ENCODE measurements at places on chromosomes 16 and 17.

DNA sequence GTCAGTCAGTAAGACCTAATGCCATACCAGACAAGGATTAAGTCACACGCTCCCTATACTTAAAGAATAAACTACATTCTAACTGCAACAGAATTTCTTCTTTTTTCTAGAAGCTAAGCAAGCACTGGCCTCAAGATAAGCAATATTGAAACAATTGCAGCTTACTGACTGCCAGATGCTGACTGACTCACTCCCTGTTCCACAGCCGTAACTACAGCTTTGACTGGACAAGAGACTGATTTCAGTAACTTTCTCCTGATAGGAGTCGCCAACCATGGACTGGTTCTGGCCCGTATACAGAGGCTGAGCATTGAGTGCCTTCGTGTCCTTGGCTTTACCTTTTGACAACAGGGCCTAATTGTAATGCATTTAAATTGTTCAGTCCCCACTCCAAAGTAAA is 67.9 kb downstream of the TRIM37 start:
- DNase-seq = peak; percentile 30

DNA sequence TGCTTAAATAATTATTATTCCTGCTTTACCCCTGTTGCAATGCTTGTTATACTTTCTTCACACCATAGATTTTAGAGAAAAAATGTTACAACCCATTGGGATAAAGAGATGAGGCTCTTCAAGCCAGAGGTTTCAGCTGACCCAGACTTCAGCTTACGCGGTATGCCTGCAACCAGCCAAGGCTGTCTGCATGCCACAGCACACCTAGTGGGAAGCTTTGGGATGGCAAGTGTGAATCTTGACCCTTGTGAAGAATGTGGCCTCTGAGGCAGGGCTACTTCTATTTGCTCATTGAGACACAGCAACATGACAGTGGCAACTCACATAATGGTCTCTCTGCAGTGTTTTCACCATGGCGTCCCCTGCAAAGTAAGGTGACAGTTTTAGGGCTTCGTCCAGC is 193.9 kb upstream of the PIRT start:
- no peak for DNase-seq

DNA sequence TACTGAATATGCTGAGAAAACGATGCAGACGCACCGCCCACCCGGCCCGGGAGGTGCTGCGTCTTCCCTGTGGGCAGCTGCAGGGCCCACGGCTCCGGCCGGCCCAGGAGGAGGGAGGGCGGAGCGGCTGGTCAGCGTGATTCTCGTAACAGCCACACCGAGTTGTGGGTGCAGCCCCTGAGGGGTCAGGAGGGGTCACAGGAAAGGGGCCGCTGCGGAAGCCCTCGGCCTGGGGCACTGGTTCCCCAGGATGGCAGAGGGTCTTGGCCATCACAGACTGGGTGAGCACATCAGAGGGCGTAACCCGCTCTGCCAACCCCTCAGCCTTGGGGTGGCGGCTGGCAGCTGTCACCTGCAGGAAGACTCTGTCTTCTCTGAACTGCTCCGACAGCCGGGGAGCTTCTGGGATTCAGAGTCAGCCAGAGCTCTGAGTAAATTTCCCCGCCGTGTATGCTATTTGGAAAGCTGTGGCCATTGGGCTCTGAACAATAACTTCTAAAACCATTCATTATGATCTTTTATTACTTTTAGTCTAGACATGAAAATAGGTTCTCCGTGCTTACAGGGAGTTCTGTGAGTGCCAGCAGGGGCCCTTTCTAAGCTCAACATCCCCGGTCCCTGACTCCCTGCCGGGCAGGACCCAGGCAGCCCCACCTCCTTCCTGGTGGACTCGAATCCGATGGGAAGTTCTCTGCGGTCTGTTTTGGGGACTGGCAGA is 87.4 kb upstream of the CHMP6 start:
- no peak for DNase-seq

DNA sequence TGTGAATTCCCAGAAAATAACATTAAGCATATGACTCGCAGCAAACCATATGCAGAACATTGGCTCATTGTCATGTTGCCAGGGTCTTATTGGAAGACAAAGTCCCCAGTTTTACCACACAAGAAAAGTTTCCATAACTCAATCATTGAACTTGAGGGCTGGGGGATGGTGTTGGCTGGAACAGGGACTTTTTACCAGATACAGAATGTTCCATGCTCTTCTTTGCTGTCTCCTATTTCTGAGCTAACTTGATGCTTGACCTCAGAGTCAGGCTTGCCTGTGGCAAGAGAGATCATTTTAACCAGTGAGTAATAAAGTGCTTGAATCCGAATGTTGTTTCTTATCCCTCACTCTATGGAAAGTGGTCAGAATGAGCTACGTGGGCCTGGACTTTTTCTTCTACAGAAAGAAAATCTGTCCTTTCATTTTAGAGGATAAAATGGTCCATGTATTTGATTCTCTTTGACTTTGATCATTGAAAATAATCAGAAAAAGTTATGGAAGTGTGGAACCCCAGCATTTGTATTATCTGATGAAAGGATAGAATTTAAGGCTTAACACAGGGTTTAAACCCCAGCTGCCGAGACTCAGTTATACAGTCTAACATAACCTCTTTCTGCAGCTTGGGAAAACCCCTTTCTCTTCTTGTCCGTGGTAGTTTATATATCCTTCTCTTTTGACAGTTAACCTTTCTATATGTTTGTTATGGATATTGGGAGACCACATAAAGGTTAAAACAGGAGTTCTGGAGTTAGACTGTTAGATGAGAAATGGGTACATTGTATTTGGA is 67.0 kb downstream of the TUBD1 start:
- DNase-seq = no peak

- no peak for DNase-seq
Measured at GRCh38 chr17:39915559-39915958, 2.9 kb downstream of the GSDMB start.

- DNase-seq = no peak
Measured at GRCh38 chr16:58022601-58023371, 2.8 kb upstream of the MMP15 start.

- no peak for DNase-seq
Measured at GRCh38 chr16:47258874-47259461, 115.2 kb upstream of the NETO2 start.

DNA sequence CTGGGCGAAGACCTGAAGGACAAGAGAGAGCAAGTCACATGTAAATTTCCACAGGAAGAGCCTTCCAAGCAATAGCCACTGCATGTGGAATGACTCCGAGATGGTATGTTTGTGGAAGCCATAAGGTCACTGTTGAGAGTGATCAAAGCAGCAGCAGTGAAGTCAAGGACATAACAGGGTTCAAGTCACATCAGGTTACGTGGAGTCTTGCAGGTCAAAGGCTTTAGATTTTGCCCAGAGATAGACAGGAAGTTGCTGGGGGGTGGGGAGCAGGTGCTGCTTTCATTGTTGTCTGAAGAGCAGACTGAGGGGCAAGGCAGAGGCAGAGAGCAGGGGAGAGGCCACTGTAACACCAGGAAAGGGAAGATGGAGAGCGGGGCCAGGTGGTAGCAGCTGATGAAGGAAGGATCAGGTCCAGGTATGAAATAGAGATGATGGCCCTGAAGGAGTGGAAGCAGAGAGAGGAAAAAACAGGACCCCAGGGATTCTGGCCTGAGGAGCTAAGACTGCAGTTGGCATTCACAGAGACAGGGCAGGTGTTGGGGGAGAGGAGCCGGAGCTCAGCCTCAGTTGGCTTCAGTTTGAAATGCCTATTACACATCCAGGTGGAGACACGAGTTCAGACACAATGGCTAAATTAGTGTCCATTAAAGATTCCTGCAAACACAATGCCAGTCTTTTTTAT is 129.3 kb upstream of the AXIN2 start:
- DNase-seq = no peak

DNA sequence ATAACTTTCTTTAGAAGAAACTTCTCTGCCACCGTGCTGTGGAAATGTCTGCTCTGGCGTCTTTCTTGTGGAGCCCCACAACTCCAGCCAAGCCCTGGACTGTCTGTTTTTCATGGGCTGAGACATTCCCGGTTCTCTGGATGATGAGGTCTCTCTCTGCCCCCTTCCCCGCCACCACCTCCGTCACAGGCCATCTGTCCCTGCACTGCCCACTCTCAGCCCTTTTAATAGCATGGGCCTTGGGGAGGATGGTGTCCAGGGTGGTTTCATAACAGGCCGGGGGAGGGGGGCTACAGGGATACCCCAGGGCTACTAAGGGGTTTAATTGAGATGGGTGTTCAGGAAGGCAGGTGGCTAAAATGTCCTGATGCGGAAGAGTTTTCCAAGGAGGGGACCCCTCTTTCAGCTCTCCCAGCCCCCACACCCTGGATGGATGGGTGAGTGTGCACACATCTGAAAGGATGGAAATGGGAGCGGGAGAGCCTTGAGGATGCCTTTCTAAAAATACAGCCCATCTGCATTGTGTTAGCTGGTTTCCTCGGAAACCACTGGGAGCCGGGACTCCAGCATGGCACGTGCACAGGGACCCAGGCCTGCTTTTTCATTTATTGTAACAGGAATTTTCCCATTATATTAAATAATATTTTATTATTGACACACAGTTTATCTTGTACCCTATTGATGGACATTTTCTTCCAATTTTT is 14.6 kb upstream of the NDRG4 start:
- no peak for DNase-seq

GRCh38 chr16:14186007-14186794 is 115.1 kb downstream of the MRTFB start:
- DNase-seq = no peak

- DNase-seq = no peak
Measured at GRCh38 chr16:54724346-54724925, 206.2 kb upstream of the IRX5 start.

- no peak for DNase-seq
Measured at GRCh38 chr17:6120351-6120750, 50.2 kb downstream of the WSCD1 start.

GRCh38 chr16:3328104-3328503 is 22.8 kb downstream of the ZNF75A start:
- DNase-seq = no peak

DNA sequence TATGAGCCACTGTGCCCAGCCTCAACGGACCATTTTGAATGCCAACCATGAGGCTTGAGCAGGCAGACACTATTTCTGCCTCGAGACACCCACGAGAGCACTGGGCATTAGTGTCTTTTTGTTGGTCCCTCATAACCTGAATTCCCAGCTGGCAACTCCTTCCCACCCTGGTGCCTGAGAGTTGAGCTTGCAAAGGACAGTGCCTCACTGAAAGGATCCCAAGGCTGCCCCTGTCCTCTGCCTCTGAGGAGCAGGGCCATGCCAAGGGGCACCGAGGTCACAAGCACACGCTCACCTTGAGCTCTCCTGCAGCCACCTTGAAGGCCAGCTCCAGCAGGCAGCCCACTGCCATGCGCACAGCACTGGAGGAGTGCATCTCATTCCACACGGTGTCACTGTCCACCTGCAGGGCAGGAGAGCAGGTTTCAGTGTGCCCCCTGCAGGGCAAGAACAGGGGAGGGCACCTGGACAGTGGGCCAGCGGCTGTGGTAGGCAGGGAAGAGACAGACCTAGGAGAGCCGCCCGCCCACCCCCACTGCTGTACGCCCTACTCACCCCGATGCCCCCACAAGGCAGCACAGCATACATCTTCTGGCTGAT is 12.8 kb downstream of the G6PC3 start:
- no peak for DNase-seq

GRCh38 chr17:57724729-57725125 is 20.4 kb downstream of the CCDC182 start:
- no peak for DNase-seq

- no peak for DNase-seq
Measured at GRCh38 chr16:56848955-56849689, 15.9 kb upstream of the SLC12A3 start.

DNA sequence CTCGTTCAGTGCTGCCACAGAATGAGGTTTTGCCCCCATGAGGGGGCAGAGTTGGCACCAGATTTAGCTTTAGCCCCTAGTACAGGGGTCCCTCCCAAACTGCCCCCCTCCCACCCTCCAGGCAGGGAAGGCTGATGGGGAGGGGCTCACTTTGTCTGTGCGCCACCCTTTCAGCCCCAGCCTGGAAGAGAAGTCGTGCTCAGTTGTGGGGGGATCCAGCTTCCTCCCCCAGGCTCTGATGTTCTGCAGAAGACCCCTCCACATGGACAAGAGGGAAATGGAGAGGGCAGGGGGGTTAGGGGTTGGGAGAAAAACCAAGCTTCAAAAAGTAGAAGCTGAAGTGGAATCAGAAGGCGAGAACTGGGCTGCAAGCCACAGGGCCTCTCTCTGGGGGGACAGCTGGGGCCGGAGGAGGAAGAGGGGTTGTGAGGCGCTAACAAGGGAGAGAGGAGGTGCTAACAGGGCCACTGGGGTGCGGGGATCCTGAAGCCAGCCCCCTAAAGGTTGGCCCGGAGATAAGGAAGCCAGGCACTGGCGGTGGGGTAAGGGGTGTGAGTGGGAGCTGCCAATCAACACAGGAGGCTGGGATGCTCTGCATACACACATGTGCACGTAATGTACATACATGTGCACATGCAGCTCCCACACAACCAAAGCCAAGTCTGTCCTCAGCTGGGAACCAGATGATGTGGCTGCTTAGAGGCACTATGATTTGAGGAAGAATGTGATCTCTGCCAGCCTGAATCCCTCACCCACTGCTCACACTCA is 7.0 kb upstream of the TMEM92 start:
- DNase-seq = no peak

- DNase-seq = no peak
Measured at GRCh38 chr17:67532326-67532871, 155.3 kb downstream of the PITPNC1 start.

DNA sequence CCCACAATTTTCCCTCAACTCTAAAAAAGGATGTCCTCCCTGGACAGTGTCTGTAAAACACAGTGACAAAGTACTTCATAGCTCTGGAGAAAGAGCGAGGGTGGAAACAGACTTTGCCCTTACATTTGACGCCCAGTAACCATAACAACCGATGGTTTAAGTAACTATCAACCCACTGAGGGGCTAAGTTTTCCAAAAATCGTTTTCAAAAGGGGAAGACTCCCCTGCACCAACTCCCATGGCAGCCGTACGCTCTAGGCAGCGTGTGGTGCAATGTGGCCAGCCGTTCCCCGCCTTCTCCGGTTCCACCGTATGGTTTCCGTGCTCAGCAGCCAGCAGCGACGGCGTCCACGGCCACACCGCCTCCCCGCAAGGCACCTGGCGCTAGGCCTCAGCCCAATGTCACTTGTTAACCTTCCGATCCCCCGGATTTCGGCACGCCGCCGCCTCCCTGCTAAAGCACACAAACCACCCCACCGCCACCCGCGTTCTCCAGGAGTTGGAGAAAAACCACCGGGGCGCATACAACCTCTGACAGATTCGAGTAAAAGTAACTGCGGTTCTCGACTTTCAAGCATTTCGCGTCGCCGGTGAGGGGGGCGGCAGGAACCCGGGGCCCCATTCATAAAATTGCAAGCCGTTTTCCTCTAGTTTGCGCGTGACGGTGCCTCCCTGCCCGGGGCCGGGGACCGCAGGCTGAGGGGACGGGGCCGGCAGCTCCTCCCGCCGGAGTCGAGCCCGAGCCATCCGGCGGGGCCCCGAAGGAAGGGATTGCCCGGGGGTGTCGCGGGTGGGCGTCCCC is 661 bp downstream of the TEX2 start:
- DNase-seq = peak; percentile 39

GRCh38 chr16:28974437-28975157 is at the start of gene SPNS1:
Gene SPNS1, plus strand, starts transcription at chr16:28974778. Its CDS starts 374 bp downstream, at chr16:28975152.
- peak; percentile 94 for DNase-seq

Data from stimulated activated CD4-positive, alpha-beta T cell treated with anti-CD3 and anti-CD28 coated beads, Interleukin-15, amount 100 ng/mL, for 48 hours (primary cell).